Stimulated activated memory B cell treated with anti-CD40 and anti-IgM and Interleukin-4, amounts not matched to agents 10 μg/mL and 1 μg/mL and 100 μg/mL, for 72 hours (primary cell): ENCODE measurements at places on chromosomes 13 and 19.

DNA sequence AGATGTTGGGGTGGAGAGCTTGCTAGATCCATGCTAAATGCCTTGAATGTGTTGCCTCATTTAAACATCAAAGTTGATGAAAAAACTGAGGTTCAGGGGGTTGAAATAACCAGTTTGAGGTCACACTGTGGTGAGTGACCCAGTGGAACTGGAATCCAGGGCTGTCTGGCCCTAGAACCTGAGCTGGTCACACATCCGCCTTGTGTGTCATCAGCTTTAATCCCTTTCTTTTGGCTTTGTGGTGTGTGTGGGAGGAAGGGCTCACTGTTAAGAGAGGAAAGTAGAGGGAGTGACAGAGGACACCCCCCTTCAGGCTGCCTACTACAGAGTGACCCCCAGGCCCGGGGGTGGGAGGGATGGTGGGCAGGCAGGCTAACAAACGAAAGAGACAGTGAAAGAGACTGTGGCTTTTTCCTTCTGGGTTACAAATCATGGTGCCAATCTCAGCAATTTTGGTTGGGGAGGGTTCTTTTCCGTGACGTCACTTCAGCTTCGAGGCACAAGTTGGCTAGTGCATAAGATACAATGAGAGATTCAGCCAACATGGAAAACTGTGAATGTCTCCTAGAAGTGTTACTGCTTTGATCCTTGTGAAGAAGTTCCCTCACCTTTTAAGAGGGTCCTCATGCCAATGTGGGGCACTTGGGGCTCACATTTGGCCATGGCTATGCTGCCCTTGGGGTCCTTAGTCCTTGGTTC is 164.9 kb downstream of the DLEU7 start:
- ATAC-seq = no peak

- no peak for ATAC-seq
Observed at GRCh38 chr13:48950501-48950875, 25.2 kb upstream of the FNDC3A start.

GRCh38 chr19:41233748-41234240 is 14.8 kb downstream of the AXL start:
- peak; percentile 34 for ATAC-seq

DNA sequence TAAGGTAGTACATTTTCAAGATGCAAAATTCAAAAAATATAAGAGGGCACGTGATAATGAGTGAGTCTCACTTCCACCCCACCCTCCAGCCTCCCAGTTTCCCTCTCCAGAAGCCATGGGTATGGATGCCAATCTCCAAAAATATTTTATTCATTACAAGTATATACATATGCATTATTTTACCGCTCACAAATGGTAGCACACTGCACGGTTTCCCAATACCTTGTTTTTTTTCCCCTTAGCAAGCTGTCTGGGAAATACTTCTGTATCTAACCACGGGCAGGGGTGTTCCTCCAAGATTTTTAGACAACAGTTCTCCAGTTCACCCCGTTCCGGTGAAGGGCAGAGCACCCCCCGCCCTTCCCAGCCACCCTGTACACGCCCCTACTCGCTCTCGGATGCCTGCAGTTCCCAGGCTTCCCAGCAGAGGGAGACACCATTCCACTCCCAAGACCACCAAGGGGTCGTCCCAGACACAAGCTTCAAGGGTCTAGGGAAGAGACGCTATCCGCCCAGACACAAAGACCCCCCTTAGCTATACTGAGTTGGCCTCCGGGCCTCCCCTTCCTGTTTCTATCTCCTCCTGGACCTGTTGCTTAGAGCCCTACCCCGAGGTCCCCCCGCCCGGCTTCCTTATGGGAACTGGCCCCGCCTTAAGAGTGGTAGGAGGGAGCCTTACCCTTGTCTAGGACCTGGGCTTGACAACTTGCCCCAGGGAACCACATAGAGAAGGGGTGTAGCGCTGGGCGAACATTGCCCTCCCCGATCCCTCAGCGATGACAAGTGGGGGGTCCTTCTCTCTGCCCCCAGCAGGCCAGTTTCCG is 1.1 kb upstream of the FXYD3 start:
- peak; percentile 81 for ATAC-seq

DNA sequence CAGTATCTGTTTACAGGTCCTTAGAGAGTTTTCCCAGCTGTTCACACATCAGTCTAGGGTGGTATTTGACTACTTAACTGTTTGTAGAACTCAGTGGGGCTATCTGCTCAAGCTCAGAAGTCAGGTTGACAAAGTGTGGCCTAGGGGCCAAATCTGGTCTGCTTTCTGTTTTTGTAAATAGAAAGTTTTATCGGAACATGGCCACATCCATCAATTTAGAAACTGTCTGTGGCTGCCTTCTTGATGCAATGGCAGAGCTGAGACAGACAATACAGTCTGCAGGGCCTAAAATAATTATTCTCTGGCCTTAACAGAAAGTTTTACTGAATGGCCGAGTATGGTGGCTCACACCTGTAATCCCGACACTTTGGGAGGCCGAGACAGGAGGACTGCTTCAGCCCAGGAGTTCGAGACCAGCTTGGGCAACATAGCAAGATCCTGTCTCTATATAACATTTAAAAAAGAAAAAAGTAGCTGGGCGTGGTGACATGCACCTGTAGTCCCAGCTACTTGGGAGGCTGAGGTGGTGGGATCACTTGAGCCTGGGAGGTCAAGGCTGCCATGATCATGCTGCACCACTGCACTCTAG is 2.4 kb downstream of the SMG9 start:
- ATAC-seq = no peak
